ENCODE measurements at places on chromosomes 6 and 20.

- no peak for DNase-seq
These were observed 217.3 kb downstream of the ATXN1 start for GRCh38 chr6:16544006-16544405.

DNA sequence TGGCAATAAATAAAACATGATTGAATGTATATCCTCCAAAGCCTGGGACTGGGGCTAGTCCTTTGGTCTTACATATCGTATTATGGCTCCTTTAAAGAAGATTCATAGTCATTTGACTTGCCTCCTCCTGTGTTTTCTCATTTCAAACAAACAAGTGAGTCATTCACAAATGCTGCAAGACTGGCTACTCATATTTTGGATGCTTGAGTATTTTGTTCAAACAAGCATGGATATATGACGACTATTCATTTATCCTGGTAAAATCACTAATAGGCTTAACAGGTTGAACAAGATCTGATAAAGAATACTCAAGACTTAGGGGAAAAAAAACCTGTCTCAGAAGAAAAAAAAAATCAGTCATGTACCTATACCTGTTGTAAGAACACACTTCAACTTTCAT is 111.1 kb upstream of the CCDC28A start:
- no peak for DNase-seq

GRCh38 chr6:137389150-137389704 is 105.0 kb downstream of the OLIG3 start:
- no peak for DNase-seq

GRCh38 chr6:158010591-158011477 is 29.2 kb downstream of the SYNJ2 start:
- DNase-seq, result no peak

- no peak for DNase-seq
These were observed 51.9 kb downstream of the LRFN2 start for GRCh38 chr6:40535110-40535818.

DNA sequence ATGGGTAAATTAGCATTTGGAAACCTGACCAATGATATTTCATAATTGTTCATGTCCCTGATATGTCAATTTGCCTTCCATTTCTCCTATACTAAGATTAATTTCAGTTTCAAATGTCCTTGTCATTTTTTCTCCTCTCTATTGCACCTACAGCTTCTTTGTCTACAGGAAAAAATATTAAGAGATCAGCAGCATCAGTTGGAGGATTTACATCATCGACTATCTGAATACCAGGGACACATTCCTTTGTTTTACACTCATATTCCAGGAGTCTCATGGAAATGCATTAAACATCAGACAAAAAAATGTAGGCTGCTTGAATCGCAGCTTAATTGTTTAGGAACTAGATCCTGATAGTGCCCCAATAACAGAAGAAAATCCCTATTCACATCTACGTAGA is 188.2 kb downstream of the PRKN start:
- no peak for DNase-seq

DNA sequence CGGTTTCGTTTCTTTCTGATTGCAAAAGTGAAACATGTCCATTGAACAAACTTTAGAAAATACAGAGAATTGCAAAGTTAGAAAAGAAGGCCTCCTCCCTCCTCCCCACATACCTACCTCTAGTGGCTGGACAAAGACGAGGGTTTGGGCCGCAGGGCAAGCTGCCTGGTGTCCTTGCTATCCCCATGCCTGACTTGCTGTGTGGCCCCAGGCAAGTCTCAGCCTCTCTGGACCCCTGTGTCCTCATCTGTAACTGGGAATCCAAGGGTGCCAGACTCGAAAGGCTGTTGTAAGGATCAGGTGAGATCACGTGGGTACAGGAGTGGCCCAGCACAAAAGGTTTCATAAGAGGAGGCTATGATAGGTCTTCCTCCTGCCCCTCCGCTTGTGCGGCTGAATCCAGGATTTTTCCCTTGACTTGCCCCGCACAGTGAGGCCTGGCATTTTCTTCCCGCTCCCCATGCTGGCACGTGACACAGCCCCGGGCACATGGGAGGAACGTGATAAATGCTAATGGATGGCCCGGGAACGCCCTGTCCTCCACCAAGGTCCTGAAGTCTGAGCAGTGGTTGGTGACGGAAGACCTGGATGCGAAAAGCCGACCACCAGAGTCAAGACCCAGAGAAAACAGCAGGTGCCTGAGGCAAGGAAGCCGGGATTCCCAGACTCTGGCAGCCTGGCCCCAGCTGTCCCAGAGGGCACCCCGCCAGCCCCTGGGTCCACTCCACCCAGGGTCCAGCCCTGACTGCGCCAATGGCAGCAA is 55.8 kb downstream of the UBE2V1 start:
- DNase-seq, result no peak

GRCh38 chr6:138455746-138456400 is 43.4 kb downstream of the NHSL1 start:
- no peak for DNase-seq

GRCh38 chr20:63540417-63541186 is 3.4 kb upstream of the PTK6 start:
- no peak for DNase-seq

GRCh38 chr6:193773-194310 is 98.4 kb upstream of the DUSP22 start:
- no peak for DNase-seq

DNA sequence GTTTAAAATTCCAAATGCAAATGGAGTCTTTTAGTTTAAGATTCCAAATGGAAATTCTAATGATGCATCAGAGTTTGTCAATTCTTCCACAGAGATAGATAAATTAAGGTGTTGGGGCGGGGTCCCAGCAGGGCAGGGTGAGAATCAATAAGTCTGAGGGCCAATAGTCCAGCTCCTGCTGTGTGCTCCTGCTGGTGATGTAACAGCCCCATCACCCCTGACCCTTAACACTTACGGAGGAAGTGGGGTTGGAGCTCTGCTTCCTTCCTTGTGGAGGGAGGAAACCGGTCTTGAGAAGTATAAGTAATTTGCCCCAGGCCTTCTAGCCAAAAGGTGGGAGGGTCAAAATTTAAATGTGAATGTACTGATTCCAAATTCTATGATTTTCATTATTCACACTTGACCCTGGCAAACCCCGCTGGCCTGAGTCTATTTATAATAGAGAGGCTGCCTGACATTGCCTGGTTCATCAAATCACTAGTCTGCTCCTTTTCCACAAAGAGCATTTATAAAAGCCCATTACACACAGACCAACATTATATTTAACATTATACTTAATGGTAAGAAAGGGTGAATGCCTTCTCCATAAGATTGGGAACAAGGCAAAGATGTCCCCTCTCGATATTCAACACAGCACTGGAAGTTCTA is 17.2 kb downstream of the ZBTB2 start:
- DNase-seq, result peak; percentile 33

GRCh38 chr6:118740372-118740771 is 89.0 kb upstream of the CEP85L start:
- no peak for DNase-seq

DNA sequence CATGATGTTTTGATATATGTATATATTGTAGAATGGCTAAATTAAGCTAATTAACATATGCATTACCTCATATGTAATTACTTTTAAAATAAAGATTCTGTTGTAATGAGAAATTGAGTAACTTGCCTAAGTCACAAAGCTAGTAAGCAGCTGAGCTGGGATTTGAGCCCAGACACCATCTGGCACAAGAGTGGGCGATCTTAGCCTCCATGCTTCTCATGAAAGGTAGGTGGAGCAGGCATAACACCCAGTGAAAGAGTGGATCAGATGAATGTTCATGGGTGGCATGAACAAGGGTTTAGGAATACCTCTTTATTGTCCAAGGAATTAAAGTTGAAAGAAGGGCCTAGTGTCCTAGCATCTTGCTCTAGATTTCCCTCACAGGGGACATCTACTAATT is 365.4 kb downstream of the TFAP2B start:
- no peak for DNase-seq

DNA sequence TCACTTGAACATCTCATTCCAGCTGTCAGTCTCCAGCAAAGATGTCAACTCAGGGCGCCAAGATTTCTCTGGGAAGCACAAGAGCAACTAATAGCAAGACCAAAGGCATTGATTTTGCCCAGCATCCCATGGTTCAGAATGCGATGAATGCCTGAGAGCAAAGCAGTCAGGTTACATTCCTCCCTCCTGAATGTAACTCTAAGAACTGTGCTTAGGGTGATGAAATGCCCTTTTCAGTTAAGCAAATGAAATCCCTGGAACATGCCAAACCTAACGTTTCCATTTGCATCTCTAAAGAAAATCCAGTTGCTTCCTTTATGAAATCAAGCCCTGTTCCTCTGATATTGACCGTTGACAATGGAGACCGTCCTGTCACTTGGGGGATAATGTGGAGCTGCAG is 224.0 kb upstream of the PLN start:
- DNase-seq, result no peak

DNA sequence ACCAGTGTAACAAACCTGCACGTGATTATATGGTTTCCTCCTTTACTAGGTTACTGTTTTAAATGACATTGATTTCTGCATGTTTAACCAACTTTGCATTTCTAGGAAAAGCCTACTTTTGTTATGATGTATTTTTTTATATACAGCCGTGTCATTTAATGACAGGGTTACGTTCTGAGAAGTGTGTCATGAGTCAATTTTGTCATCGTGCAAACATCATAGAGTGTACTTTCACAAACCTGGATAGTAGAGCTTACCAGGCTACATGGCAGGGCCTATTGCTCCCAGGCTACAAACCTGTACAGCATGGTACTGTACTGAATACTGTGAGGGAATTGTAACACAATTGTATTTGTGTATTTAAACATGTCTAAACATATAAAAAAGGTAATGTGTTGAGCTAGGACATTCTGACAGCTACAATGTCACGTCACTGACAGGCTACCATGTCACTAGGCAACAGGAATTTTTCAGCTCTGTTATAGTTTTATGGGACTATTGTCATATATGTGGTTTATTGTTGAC is 205.3 kb downstream of the PRL start:
- DNase-seq, result no peak

DNA sequence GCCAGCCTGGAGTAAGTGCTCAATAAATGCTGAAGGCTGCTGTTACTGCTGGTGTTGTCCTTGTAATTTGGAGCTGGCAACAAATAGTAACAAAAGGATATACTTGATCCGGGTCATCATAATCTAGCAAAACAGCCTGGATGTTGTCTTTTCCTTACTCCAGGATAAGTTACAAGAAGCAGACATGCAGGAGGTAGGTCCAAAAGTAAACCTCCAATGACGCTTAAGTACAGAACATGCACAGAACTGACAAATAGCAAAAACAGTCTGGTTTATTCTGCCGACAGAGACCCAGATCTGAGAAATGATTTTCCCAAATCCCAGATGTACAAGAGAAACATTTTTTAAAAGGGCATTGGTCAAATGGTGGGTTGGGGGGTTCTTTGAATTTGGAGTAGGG is 93.0 kb upstream of the KCNK16 start:
- DNase-seq, result no peak

DNA sequence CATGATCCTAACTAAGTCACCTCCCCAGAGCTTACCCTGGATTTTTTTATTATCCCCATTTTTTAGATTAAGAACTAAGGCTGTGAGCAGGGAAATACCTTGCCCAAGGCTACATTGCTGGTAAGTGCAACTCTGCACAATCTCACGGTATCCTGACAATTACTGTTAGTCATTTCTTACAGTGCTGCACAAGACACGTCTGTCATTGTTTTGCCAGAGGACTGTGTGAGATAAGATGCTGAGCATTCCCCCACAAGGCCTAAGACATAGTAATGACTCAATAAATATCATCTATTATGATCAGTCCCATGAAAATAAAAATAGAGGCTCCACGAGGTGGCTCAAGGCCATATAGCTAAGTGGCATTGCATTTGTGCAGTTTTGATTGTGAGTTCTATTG is 21.0 kb downstream of the PFDN4 start:
- no peak for DNase-seq

GRCh38 chr20:3045042-3045815 is 623 bp upstream of the MRPS26 start:
- DNase-seq, result peak; percentile 16

DNA sequence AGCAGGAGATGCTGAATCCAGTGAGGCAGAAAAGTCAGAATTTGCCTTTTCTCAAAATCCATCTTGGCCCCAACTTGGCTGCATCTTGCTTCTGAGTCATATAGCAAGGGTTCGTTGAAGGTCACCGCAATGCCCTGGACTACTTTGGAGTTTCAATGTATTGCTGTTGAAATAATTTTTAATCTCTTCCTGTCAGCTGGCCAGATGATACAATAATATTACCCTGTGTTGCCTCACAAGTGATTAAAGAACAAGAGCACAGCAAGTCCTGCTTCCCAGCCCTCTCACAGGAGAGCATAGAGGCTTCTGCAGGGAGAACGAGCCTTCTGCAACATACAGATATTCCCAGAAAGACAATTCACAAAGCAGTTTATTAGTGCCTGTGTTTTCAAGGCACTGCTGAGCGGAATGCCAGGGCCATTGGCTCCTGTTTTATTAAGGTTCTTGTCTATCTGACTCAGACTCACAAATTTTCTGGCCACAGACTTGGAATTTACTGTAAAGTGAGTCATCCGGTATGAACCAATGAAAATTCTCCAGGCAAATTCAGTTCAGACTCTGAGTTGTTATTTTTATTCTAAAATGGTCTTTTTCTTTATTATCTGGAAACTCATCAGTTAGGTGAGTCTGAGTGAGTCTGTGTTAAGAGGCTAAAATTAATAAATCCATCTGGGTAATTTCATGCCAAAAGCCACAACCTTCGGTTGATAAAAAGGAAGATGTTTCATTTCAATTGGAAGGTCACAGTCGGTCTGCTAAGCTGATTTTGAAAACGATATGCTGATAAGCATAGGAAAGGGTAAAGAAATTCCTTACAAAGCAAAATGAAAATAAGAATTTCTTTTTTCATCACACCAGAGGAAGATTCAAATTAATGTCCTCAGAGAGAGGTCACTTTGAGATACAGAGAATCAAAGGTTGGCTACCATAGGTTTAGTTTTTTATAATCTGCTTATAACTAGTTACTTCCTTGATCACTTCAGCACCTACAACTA is 289.4 kb upstream of the STXBP5 start:
- peak; percentile 66 for DNase-seq

GRCh38 chr6:105705608-105706007 is 302.7 kb upstream of the PREP start:
- no peak for DNase-seq

- no peak for DNase-seq
These were observed 121.4 kb upstream of the MAFB start for GRCh38 chr20:40810332-40811000.

DNA sequence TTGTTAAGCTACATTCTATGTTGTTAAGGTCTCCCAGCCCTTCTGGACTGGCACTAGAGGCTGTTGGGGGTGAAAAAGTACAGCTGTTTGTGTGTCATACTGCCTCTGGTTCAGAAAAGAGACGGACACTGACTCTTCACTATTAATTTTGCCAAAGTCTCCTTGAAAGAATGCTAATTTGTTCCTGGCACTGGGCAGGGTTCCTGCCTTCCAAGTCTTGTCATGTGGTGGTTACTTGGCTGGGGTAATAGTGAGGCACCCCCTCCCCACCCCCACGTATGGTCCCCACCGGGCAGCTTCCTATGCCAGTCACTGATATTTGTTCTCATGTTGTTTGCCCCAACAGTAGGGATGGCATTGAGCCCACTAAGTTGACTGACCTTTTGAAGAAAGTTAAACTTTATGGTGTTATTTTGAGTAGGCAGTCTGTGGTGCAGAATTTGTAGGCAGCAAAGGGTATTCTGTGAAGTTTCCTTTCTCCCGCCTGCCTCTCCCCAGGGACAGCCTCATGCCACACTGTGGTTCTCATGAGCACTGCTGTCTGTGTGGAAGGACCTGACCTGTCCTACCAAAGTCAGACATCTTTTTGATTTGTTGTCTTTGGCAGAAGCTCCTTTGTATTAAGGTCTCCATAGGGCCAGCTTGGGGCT is 8.7 kb downstream of the CDS2 start:
- no peak for DNase-seq

GRCh38 chr20:53879048-53879684 is 191.2 kb downstream of the BCAS1 start:
- no peak for DNase-seq

Data from K562 (cell line).